ENCODE measurements at places on chromosomes 2 and 18. TPM values are rescaled to one million over a fixed set of nuclear protein-coding genes. Genes with fewer than 3 reads are reported as not detected.
A peak's percentile ranks its signal among the peaks of the same experiment; 100 is the strongest.

Gene FRZB
- total RNA-seq: 0.18 TPM

Gene ECEL1
- total RNA-seq: not detected

DNA sequence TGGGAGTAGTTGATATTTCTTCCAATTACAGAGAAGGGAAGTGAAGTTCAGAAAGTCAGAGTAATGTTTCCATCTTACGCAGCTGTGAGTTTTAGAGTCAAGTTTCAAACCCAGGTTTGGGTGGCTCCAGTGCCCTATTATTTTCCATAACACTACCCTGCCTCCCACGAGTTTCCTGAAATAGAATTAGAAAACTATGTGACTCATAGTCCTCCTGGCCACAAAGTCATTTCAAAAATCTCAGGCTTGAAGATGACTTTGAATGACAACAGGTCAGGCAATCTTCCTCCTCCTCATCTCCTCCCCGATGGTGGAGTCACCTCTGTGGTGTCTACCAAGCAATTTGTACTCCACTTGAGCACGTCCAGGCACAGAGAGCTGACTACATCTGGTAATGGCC, 212.3 kb upstream of the TRIB2 start:
- DNase-seq: no peak

GRCh38 chr18:57737400-57738060, 65.6 kb downstream of the ATP8B1 start:
- DNase-seq: peak; percentile 97

- no peak for DNase-seq
Observed at GRCh38 chr18:70075906-70076305, 128.2 kb upstream of the CD226 start.

Measured in fibroblast of the aortic adventitia (primary cell).